ENCODE measurements at places on chromosomes 1 and 21.

DNA sequence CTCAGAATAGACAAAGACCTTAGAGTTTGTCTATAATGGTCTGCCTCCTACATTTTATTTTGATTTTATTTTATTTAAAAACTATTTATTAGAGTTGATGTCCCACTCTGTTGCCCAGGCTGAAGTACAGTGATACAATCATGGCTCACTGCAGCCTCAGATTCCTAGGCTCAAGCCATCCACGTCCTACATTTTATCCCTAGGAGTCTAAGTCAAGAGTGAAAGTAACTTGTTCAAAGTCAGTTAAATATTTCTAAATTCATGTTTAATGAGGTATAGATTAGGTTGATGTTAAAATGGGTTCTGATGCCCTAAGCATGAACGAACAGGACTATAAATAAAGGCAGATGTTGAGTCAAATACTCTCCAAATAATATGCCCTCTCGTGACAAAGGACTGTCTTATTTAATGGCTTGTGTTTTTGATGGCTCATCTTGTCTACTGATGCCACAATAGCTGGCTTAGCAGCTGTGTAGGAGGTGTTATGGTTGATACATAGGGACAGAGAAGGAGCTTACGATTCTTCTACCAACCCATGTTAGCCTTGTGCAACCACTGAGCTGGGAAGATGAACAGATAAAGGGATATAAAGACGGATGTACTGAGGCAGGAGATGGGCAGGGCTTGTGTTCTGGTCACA is 66.0 kb upstream of the CR1L start:
- DNase-seq = no peak

GRCh38 chr21:33854604-33855003 is 61.0 kb downstream of the ATP5PO start:
- DNase-seq = no peak

DNA sequence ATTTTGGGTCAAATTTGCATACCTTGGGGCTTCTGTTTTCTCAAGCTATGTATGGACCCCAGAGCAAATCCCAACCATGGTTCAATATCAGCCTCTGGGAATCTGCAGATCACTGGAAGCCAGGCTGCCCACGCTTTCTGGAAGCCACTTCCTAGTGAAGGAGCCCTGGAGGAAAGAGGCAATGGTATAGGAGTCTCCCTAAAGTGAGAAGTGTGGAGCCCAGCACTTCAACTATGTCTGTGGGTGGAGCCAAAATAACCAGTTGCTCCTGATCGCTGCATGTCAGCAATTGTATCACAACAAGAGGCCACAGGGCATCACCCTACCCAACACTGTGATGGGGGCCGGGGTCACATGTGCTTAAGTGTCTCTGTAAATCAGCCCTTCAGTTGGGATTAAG is 26.9 kb downstream of the ETS2 start:
- DNase-seq = no peak

DNA sequence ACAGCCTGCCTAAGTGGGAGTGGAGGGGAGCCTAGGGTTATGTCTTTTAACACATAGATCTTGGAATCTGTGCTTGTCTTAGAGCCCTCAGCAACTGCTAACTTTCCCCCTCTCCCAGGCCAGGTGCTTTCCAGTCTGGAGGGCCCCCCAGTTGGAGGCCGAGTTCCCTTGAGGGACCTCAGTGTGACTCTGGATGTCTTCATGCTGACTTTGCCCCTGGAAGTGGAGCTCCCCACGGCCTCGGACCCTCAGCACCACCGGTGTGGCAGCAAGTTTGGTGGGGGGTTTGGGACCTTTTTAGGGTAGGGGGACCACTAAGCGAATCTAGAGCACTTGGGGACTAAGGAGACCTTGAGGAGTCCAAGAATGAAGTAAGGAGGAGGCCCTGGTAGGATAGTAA is 22.9 kb downstream of the HYI start:
- no peak for DNase-seq

DNA sequence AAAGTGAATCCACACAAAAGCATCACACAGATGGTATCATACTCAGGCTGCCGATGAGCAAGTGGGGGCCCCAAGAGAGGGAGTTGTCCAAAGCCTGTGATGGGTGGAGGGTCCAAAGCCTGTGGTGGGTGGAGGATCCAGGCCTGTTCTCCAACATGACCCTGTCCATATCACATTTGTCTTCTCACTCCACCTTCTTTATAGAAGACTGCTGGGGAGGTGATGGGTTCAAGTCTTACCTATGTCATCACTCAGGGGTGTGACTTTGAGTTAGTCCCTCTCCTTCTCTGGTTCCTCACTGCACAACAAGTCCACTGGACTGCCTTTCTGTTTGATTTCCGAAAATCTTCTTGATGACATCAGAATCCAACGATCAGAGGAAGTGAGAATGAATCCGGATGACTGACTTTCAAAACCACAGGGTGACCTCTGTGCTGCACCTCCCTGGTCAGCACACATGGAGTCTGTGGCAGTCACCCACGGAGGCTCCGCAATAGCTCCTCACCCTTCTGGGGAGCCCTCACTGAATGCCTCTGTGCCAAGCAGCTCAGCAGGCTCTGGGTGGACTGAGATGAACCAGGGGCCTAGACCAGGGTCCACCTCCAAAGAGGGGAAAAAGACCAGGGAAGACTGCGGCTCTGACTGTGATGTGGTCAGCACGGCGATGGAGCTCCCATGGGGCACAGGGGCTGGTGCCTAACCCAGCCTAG is 166.8 kb downstream of the HIVEP3 start:
- peak; percentile 77 for DNase-seq

DNA sequence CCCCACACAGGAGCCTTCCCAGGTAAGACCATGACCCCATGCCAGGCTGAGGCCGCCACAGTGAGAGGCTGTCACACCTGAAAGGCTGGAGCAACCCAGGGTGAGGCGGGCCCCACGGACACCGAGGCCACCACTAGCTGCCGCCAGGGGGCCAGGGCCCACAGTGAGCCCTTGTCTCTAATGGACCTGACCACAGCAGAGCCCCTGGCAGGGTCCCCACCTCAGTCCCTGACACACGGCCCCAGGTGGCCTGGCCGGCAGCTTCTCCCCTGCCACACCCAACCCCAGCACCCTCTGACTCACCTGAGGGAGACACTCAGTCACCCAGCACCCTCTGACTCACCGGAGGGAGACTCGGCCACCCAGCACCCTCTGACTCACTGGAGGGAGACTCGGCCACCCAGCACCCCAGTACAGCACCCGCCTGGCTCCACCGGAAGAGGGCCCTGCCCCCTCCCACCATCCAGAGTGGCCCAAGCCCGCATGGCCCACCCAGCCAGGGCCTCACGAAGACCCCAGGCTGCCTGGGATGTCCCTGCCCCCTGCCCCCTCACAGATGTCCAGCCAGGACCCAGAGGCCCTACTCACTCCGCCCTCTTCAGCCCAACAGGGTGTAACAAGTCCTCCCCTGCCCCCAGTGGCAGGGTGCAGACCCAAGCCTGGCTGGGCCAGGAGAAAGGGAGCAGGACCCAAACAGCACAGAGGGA is 4.4 kb downstream of the DVL1 start:
- no peak for DNase-seq

DNA sequence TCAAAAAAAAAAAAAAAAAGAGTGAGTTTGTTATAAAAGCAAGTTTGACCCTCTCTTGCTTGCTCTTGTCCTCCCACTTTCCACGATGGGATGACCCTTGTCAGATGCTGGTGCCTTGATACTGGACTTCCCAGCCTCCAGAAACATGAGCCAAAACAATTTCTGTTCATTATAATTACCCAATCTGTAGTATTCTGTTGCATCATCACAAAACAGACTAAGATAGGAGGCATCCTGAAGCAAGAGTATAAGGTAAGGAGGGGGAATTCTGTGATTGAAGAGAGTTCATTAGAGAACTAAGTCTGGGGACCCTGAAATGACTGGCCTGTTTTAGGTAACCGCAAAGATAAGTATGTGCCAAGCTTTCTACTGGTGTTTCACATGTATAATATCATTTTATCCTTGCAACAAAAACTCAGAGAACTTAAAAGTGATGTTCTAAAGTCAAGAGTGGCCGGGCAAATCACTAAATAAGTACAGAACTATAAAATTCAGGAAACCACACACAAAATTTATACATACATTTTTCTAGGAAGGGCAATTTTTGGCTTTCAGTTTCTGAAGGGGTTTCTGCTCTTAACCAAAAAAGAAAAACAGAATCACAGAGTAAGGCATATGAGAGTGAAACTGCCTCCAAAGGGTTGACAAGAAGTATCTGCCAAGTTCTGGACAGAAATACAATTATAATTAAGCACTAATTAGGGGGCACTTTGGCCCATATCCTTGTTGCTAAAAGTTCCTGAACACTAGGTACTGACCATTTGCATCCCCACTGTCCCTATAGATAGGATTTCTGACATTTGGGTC is 14.0 kb downstream of the DNALI1 start:
- no peak for DNase-seq

GRCh38 chr1:6491480-6491962 is at the start of gene PLEKHG5:
TSS of gene PLEKHG5 (minus strand) at chr1:6491667. CDS start at chr1:6477571, 14,096 bp downstream.
- no peak for DNase-seq

DNA sequence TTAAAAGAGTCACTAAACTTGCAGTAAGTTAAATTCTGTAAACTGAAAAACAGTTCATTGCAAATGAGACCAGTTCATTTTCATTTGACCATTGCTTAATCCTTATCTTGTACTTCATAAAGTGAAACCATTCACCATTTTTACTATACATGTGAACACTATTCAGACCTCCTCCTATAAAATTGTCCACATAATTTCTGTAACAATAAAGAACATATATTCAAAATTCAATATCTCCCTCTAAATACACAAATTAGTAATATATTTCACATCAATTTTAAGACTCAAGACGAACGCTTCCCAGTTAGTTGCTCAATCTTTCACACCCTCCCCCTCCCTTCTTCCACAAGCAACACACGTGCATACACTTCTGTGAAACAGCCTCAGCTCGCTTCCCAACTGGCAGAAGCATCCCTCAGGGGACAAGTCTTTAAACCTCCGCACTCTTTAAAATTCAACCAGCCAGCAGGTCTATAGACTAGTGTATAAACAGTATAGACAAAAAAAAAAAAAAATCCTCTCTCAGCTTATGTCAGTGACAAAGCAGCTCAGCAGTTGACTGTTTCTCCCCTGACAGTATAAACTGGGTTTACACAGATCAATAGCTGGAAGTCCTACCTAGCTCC is 99.6 kb downstream of the DENND1B start:
- DNase-seq = no peak

DNA sequence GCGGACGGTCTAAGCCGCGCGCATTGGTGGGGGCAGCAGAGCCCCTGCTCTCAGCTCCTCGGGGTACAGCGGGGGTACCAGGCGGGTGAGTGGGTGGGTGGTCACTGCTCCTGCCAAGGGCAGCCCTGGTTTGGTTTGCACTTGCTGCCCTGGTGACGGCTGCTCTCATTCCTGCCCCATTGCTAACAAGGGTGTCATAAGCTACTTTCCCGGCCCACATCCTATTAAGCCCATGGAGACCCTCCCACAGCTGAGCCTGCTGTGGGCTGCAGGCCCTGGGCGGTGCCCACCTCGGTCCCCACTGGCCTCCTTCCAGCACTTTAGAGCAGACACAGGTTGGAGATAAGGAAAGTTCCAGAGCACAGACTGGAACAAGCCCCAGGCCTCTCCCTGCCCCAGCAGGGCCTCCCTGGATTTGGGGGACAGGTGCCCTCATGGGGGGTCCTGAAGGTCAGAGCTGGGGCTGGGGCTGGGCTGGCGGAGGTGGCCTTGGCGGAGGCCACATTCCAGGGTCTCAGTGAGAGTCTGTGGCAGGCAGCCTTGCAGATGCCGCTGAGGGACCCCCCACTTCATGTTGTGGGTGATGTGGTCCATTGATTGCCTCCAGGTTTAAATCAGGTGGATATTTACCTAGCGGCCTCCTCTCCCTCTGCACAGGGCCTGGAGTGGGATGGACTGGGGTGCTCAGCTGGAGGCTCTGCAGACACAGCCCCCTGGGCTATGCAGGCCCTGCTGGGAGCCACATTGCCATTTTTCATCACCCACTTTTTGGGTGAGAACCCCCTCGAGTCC is 27.0 kb downstream of the COL18A1 start:
- no peak for DNase-seq

DNA sequence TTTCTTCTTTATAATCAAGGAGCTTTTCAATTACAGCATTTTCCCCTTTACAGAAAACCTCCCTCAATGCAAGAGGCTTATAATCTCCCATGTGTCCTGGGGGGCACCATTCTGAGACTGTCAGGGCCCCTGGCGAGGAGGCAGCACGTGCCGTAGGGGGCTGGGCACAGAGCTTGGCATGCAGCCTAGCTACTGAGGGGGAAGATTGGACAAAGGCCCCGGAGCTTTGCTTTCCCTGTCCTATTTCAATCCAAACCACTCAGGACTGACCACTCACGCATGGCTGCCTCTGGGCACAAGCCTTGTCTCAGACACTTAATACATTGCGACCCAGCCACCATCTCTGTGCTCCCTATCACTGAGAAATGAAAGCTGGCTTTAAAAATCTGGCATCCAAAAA is 2.8 kb upstream of the RAP1GAP start:
- DNase-seq = no peak

GRCh38 chr1:6260433-6260934 is 414 bp downstream of the GPR153 start:
- DNase-seq = peak; percentile 58

GRCh38 chr1:62439652-62440371 is 3.0 kb downstream of the USP1 start:
- DNase-seq = peak; percentile 49

DNA sequence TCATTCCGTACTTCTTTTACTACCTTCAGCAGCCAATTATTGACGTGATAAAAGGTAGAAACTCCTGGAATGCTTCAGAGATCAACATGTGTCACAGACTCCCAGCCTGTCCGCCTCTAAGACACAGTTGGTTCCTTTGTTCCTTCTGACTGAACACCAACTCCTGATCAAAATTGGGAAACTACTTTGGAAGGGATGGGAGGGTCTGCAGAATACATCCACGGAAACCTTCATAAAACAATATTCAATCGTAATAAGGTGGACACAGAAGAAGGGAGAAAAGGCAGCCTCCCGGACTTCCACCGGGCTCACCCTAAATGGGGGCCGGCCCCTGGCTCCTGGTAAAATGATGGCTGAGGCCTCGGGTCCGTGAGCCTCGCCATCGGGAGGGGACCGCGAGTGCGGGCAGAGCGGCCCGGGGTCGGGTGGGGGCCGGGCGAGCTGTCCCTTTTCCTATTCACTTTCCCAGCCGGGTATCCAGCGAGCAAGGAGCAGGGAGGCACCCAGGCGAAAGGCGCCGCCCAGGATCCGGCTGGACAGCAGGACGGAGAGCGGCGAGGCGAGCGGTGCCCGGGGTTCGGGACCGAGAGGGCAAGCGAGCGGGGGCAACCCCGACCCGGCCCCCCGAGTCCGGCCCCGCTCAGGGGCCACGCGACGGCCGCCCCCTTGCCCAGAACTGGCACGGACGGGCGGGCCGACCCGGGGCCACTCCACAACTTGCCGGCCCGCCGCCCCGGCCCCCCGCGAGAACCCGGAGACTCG is 805 bp downstream of the NRIP1 start:
- no peak for DNase-seq

DNA sequence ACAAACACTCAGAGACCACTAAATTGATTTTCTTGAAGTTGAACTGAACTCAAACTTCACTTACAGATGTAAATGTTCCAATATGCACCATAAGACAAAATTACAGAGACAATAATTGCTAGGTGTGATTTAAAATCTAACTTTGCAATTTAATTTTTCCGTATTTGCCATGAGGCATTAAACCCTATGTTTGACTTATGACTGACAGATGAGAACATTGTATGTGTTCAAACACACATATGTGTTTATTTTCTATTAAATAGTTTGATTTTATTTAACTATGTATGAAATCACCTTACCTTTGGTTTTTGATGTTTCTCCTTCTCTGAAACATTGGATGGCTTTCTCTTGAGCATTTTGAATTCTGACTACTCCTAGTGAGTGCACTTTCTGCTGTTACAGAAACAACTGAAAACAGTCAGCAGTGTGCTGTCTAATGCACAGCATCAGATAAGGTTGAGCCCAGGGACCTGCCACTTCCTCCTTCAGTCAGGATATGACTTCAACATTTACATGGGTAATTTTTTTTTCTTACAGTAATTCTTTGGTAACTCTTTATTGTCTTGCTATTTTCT is at the start of gene SAMSN1:
SAMSN1 (minus strand) TSS at position 410 of the 575 bp plus-strand sequence; CDS start at position 356, 54 bp downstream.
- DNase-seq = peak; percentile 45
